ENCODE measurements at places on chromosomes 4 and X. TPM values are rescaled to one million over a fixed set of nuclear protein-coding genes. Genes with fewer than 3 reads are reported as not detected.

- no peak overlapping the region for H3K27ac ChIP-seq
- peak; percentile 72 for DNase-seq
- H3K36me3 ChIP-seq = no peaks in the 10 kb centered on the region
- H3K27me3 ChIP-seq = no peaks in the 10 kb centered on the region
- H3K4me3 ChIP-seq = peak overlapping the region; percentile 45
- H3K4me1 ChIP-seq = no peaks in the 10 kb centered on the region
Measured at GRCh38 chrX:42818151-42818921, 40.4 kb upstream of the PPP1R2C start.

DNA sequence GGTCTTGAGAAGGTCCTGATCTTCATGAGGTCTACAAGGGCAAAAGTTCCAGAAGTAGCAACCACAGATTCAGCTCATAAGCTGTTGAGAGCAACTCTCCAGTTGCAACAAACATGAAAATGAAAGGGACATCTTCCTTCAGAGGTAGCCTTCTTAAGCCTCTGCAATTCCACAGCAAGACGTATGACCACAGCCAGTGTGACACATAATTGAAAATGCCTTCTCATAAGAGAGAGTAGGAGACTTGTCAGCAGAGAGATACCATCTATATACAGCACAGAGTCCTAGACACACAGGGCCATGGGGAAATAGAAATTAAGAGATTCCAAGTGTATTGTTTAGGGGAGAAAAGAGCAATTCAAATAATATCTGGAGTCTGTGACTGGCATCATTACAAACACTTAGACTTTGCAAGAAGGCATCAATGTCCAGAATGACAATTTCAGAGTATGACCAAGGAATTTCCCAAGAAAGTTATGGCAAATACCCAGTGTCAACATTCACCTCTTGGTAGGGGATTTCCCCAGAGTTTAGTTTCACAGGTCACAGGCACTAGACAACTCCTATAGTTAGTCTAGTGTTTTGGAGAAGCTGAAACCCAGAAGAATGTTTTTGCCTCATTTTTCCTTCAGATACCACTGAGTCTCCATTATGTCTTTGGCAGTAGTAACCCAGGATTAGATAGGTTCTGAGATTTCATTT, 340.3 kb downstream of the ZNF674 start:
- H3K4me1 ChIP-seq = no peaks in the 10 kb centered on the region
- DNase-seq = no peak
- H3K27me3 ChIP-seq = no peaks in the 10 kb centered on the region
- H3K36me3 ChIP-seq = no peaks in the 10 kb centered on the region
- no peak overlapping the region for H3K4me3 ChIP-seq

Gene UGT2B15
- total RNA-seq = not detected

Gene ABCE1
- 67.2 TPM for total RNA-seq

All from endodermal cell (in vitro differentiated cells).